Activated CD8-positive, alpha-beta memory T cell treated with anti-CD3 and anti-CD28 coated beads for 48 hours (primary cell): ENCODE measurements at places on chromosomes 5 and 9.

DNA sequence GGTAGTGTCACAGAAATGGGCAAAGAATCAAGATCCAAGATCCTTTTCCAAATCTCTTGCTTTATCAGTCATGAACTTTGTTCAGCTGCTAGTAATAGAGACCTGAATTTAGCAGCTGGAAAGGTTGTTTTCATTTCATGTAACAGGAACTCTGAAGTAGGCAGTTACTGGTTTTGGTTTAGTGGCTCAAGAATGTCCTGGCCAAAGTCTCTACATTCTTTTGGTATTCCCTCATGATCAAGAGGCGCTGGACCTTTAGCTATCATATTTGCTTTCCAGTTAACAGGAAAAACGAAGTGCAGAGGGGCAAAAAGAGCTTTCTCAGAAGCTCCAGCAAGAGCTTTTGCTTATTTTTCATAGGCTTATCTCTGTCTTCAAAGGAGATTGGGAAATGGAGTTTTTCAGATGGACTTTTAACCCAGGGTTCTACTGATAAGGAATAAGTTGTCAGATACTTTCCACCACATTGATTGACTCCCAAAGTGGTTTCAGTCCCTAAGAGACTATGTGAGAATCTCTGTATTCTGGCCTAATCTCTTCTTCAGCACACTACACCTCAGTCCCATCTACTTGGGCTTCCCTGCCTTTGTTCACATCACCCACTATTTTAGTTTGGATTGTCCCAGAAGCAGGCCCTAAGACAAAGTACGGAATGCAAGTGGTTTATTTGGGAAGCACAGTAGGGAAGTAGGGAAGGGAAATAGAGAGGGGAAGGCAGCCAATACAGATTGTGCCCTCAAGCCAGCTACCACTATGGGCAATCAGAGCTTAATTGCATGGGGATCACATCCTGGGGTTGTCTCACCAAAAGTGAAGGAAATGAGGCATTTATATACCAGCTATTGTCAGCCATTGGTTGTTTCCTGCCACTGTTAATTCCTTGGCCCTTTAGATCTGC lies 359.3 kb downstream of the LRRC70 start:
- no peak for DNase-seq

DNA sequence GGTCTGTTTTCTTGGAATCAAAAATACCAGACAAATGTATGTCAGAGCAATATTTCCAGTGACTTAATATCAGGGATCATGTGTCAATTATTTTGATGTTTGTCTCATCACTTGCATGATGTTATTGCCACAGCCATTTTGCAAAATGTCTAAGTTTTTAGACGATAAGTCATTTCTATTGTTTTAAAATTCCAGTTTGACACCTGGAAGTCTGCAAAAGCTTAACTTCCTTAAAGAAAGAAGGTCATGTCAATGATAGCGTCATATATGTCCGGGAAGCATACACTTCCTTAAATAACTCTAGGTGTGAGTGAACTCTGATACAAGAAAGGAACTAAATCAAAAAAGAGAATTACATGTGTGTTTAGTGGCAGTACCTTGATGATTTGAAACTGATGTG lies 259.5 kb downstream of the EDIL3 start:
- DNase-seq = no peak

DNA sequence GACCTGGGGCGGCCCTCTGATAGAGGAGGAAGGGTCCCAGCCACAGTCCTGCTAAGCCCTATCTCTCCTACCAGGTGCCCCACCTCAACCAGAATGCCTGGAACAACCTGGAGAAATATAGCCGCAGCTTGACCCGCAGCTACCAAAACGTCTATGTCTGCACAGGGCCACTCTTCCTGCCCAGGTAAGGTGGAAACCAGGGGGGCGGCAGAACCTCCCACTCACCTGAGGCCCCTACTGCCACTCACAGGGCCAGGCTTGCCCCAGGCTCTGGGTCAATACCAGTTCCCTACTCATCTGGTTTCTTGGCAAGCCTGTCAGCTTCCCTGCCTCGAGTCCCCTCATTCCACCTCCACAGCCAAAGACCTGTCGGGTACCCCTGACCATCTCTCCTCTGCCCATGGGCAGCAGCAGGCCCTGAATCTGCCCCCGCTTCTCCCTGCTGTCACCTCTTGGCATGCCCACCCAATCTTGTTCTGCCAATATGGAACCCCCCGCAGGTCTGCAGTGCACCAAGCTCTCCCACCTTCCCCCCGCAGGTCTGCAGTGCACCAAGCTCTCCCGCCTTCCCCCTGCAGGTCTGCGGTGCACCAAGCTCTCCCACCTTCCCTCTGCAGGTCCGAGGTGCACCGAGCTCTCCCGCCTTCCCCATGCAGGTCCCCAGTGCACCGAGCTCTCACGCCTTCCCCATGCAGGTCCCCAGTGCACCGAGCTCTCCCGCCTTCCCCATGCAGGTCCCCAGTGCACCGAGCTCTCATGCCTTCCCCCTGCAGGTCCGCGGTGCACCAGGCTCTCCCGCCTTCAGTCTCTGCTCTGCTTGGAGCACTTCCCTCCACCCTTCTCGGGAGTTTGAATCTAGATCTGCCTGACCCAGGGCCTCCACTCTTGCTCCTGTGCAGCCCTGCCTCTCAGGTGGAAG lies 2.6 kb downstream of the ENDOG start:
- DNase-seq = no peak

DNA sequence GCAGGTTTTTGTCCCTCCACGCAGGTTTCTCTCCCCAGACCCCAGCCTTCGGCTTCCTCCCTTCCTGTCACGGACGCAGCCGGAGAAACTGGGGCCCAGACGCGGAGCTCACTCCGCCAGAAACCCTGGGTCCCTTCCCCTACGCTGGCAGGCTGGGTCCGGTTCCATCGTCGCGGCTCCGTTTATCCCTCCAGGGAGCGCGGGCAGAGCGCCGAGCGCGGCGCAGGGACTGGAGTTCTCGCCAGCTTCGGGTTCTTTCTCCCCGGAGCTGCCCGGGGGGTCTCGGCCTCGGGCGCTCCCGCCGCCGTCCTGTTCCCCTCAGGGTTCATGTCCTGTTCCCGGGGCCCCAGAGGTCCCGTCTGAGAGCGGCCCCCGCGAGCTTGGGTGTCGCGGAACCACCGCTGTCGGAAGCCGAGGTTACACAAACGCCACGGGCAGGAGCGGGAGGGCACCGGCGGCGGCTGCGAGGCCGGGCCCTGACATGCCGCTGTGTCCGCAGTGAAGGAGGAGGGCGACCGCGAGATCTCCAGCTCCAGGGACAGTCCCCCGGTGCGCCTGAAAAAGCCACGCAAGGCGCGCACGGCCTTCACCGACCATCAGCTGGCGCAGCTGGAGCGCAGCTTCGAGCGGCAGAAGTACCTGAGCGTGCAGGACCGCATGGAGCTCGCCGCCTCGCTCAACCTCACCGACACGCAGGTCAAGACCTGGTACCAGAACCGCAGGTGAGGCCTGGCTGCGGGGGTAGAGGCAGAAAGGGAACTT lies 4.6 kb downstream of the BARHL1 start:
- no peak for DNase-seq

- DNase-seq = no peak
These were observed 50.3 kb downstream of the GNAQ start for GRCh38 chr9:77981332-77981731.
